ENCODE measurements at places on chromosomes 3 and 15.

DNA sequence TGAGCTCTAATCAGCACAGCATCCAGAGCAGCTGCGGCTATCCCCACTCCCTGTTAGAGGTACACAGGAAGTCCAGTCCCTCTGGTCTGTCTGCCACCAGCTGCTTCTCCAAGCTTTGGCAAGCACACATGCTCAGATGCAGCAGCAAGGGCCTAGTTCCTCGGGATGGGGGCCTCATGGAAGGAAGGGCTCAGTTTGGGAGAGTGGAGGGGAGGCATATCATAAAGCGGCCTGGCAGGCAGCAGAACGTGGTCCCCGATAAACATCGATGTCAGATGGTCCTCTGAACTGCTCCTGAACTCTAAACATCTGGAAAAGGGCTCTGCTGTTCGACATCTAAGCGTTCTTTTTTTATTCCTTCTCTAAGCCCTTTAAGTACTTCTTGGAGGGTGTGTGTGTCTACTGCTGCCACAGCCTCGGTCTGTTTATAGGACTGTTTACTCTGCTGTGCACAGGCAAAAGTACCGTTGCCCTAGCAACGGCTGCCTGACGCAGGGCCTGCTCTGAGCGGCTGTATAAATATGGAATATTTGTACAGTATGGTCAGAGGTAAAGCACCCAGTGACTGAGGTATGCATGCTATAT lies 74.6 kb downstream of the PRICKLE2 start:
- DNase-seq = peak; percentile 34

- no peak for DNase-seq
Measured at GRCh38 chr15:52163321-52164190, 27.6 kb downstream of the GNB5 start.

DNA sequence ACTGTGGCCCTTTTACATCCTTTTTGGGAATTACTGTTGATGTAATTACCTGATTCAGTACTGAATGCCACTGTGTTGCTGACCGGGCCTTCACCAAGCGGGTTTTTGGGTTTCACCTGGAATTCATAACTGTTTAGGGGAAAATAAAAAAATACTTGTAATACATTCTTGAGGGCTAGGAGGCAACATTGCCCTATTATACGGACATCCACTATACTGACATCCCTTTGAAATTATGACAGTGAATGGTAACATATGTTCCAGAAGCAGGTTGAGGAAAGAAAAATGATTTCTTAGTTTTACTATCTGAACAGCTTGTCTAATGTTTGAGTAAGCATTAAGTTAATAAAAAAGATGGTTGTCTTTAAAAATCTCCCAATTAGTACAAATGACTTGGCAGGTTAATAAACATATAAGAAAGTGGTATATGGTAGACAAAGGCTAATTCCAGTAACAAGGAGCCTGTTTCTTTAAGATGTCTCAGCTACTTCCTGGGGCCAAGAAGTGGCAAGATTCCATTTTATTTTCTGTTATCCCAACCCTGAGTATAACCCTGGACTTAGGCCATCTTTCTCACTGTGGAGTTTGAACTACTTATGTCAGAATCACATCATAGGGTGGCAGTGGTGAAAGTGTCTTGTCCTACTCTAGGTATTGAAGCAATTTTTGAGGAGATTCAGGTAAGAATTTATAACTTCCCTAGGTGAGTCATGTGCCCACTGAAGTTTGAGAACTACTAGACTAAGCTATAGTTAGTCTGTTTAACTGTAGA lies 45.5 kb downstream of the TFG start:
- no peak for DNase-seq

DNA sequence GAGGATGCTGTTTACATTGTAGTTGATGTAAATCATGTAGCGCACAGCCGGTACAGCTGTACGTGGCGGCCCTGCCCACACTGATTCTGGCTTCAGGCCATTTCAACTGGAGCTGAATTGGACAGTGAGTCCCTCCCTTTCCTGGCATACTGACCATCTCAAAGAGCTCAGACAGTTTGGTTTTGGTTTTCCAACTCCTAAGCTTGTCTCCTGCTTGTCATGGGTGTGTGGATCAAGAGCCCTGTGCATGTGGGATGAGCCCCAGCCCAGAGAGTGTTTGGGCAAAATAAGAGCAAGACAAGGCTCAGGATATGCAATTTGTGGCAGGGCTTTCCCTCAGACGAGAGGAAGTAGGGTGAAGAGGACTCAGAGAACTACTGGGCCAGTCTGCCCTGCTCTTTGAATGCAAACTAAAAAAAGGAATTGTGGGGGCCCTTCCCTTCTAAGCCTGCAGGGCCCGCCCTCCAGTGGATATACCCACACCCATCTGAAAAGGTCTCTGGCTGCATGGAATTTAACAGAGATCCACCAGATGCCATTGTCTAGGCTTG lies 13.3 kb downstream of the ITGA11 start:
- DNase-seq = peak; percentile 54

GRCh38 chr3:153282355-153282754 lies 120.3 kb downstream of the RAP2B start:
- no peak for DNase-seq

DNA sequence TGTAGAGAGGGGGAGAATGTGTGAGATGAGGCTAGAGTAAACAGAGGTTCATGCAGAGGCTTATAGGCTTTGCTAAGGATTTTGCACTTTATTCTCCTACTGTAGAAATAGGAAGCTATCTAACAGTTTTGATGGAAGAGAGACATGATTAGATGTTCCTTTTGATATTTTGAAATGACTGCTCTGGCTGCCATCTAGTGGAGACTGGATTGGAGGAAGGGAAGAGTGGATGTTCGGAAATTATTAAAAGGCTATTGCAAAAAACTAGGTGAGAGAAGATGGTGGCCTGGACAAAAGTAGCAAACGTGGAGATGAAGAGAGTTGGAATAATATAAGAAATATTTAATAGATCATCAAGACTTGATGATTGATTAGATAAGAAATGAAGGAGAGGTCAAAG lies 42.2 kb downstream of the SYN2 start:
- no peak for DNase-seq

DNA sequence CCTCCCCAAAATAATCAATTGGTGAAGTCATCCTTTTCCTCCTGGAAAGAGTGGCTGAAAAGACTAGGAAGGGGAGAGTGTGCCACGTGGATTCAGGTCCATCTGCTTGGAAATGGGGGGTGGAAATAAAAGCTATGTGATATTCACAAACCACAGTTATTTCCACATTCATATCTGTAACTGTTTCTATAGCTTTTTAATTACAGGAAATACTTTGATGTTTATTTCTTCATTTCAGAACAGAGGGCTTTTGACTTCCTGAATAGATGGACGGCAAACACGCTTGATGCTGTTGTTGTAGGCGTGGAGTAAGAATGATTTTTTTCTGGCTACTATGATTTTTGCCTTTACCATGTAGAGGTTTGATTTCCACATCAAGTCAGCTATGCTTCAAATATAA lies 10.1 kb downstream of the AADACL2 start:
- DNase-seq = no peak

- no peak for DNase-seq
Measured at GRCh38 chr3:52313188-52313773, 2.8 kb upstream of the DNAH1 start.

Measured in astrocyte of the cerebellum (primary cell).